ENCODE measurements at places on chromosomes 7 and 10.
A peak's percentile ranks its signal among the peaks of the same experiment; 100 is the strongest.

DNA sequence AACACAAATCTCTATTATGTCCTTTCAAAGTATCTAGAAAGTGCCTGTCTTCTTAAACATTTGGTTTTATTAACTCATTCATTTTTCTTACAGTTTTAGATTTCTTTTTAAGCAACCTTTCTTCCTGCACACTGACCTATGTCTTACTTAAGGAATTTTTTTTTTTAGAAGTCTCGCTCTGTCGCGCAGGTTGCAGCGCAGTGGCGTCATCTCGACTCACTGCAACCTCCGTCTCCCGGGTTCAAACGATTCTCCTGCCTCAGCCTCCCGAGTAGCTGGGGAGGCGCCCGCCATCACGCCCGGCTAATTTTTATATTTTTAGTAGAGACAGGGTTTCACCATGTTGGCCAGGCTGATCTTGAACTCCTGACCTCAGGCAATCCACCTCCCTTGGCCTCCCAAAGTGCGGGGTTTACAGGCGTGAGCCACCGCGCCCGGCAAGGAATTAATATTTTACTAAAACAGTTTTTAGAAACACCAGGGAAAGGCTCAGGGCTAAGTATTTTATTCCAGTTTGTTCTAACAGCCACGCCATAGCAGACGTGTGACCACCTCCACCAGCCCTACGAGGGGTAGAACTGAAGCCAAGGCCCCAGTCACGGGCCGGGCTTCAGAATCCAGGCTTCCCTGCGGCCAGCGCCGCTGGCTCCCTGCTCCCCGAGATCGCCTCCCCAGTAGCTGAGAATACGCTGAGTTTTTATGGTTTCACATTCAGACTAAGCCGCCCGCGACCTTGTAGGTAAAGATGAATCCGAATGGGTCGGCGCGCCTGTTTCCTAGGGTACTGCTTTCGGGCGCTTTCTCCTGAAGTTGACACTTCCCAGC, 941 bp upstream of the LUC7L2 start:
- DNase-seq: peak; percentile 30

DNA sequence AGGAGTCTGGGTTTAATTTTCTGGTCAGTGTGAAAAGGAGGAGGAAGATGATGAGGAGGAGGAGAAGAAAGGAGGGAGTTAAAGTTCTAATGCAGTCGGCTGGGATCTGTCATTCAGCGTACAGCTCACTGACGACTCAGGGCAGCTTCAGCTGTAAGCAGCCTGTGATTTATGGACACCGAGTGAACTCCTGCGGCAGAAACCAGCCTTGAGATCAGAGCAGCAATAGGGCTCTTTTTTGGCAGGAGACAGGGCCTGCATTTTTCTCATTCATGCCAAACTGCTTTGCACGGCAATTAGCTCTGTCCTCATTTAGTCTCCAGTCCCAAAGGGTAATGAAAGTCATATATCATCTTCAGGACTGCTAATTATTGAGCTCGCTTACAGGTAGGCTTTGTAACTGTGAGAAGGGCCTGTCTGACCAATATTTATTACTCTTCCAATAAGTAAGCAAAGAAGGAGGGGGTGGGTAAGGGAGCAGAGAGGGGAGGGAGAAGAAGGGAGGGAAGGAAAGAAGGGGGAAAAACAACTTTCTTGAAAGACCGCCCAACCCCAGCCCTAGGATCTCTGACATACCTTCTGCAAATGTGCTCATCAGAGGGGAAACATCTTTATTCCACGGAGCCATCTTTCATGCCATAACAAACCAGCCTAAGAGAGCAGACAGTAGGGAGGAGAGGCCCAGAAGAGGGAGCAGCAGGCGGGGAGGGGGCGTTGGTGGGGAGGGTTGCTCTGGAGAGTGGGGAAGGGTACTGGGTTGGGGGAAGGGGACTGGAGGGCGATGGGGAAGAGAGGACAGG, 48.1 kb upstream of the COMTD1 start:
- DNase-seq: no peak

DNA sequence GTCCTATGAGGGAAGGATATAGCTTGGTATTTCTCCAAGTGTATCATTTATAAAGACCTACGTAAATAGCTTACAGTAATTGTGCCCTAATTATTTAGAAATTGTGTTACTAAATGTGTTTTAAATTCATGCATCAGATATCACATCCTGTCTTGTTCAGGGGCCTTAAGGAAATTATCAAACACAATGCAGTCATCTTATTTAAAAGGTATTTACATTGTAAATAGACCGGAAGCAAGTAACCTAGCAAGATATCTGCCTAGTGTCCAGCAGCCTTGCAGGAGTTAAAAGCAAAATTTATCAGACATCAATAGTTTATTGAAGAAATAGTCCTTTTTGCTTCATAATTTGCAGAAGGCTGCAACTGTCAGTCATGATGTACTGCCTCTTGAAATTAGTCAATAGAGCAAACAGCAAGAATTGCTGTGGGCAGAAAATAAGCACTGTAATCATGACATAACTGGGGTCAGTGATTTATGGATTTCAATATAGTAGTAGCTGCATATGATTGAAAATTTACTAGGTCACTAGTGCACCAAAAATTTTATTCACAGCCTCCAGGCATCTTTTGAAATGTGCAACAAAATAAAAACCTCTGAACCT, 23.1 kb downstream of the GLRX3 start:
- no peak for DNase-seq

GRCh38 chr7:16007911-16008310, 321.4 kb upstream of the MEOX2 start:
- DNase-seq: no peak

DNA sequence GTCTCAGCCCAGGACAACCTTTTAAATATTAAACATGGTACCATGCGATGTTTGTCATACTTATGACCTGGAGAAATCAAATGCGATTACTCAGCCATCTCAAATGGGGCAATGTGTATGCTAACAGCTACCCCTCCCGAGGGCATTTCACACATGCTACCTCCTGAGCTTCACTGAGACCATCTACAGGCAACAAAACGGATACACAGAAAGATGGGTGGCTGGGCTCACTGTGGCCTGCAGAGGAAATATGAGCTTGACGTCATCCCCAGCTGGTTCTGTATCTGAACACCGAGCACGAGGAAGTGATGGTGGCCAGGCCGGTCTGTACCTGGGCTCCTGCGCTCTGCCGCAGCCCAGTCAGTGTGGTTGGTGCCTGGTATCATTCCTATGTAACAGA, 374.3 kb downstream of the RPS24 start:
- no peak for DNase-seq

GRCh38 chr7:142919656-142920055, 13.9 kb downstream of the TRPV5 start:
- DNase-seq: no peak

GRCh38 chr10:131972474-131973071, 9.2 kb downstream of the BNIP3 start:
- DNase-seq: peak; percentile 14

GRCh38 chr7:107408349-107408748, 61.5 kb upstream of the GPR22 start:
- DNase-seq: no peak

DNA sequence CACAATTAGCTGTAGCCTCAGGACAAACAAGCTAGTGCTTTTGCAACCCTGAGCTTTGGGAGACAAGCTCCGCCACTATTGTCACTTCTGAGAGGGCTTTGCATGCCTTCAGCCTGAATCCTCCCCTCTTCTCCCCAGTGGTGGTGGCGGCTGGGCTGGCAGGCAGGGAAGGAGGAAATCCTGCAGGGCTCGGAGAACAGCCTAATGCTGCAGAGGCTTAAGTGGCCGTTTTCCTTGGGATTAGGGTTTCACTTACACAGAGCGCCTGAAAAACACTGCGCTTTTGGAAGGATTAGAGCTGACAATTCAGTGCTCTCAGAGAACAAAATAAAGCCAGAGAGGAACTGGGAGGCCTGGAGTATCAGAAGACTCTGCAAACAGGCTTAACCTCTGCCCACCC, 71.3 kb downstream of the PAX2 start:
- no peak for DNase-seq

DNA sequence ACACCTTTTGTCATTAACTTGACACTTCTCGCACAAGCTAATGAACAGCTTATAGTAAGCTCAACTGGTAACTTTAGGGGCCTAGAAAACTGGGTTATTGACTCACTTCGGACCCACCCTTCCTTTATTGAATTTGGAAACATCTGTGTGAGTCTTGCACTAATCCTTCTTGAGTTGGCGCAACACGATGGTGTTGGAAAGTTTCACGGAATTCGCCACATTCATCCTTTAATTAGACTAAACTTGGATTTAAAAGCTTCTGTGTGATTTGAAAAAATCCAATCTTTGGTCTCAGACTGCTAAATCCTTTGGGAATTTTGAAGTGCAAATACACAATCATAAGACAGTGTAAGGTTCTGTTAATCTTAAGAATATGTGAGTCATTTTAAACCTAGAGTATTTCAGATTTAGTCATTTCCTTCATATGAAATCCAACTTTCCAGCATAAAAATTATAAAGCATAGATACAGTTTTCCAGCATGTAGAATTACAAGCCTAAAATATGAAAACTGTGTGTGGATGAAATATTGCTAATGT, 15.1 kb downstream of the FZD8 start:
- no peak for DNase-seq

- no peak for DNase-seq
Observed at GRCh38 chr7:75649462-75649861, 89.3 kb downstream of the HIP1 start.

GRCh38 chr7:77745746-77746145, 49.5 kb downstream of the RSBN1L start:
- no peak for DNase-seq

DNA sequence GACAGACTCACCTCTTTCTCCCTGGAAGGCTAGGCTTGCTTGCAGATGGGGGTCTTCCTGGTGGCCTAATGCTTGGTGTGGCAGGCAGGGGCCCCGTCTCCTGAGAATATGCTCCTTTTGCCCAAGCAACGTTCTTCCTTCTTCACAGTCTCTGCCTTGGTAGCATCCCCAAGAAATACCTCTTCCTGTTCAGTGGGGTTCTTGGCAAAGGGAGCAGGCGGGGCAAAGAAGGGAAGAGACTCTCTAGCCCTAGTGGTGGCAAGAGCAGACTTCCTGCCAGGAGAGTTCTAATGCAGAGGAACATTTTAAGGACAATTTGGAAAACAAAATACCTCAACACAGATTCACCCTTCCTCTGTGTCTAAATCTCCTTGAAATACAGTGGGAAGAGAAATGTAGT, at the start of gene CLEC5A:
TSS of gene CLEC5A (minus strand) at position 179 of the 400 bp plus-strand sequence. CDS start 682 bp downstream, outside the sequence.
- peak; percentile 81 for DNase-seq

DNA sequence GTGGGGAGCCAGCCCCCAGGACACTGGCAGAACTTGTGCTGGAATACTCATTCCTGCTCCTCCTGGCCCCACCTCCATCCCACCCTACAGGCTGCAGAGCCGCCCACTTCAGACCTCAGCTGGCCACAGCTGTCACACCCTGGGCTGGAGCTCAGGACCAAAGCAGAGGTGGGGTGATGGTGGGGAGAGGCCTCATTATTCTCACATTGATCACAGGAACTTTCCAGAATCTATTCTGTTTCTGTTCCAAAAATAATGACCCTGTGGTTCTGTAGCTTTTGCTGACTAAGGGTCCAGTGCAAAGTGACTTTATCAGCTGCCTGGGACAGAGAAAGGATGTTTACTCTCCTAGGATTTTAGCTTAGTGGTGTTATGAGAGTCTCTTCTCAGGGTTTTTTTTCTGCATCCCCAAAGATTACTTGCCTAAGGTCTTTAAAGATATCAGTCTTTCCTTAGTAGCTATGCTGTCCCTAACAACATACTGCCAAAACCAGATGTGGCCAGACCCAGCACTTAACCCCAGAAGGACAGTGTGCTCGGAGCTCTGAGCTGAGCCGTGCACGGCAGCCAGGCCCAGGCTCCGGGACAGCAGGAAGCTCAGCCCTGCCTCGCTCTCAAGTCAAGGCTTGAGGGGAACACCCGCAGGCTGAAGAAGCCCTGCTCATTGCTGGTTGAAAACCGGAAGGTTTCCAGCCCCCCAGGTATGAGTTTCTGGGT, 223.3 kb downstream of the MLLT10 start:
- no peak for DNase-seq

DNA sequence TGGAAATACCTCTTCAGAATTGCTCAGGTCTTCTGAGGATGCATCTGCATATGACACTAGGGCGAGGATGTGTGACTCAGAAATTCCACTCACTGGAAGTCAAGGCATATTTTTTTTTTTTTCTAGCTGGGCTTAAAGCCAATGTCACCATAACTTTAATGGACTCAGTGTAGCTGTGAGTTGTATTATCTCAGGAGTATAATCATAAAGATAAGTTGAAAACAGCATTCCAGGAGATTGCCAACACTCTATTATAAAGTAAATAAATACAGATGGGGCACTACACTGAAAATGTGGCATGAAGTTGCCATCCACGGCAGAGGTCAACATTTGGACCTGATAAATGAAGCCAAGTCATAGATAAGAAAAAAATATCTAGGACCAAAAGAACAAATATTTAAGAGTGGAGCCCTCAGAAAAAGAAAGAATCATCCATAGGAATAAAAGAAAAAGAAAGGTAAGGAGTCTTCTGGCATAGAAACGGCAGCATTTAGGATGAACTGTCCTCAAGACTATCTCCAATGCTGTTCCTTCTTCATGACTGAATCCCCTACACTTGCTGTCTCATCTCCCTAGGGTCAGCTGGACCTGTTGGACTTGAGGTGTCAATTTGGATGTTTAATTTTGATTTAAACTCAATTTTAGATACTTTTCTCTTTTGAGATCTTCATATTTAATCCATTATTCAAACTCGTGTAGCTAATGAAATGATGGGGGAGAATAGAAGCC, 72.9 kb upstream of the CAV2 start:
- DNase-seq: no peak

DNA sequence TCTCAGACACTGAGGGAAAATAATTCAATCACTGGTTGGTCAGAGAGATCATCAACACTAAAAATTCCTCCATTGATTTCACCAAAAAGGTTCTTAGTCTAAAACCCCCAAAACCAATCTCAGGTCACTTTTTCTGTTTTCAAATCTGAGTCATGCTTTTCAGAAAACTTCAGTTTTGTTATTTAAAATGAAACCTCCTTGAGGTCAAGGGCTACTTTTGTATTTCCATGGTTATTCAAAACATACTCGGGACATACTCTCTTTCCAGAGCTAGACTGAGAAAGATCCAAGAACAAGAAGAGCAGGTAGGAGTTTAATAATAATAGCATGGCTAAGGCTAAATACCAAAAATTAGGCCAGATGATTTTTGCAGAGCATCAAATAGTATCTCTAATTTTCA, 152.8 kb downstream of the SDHAF3 start:
- no peak for DNase-seq

DNA sequence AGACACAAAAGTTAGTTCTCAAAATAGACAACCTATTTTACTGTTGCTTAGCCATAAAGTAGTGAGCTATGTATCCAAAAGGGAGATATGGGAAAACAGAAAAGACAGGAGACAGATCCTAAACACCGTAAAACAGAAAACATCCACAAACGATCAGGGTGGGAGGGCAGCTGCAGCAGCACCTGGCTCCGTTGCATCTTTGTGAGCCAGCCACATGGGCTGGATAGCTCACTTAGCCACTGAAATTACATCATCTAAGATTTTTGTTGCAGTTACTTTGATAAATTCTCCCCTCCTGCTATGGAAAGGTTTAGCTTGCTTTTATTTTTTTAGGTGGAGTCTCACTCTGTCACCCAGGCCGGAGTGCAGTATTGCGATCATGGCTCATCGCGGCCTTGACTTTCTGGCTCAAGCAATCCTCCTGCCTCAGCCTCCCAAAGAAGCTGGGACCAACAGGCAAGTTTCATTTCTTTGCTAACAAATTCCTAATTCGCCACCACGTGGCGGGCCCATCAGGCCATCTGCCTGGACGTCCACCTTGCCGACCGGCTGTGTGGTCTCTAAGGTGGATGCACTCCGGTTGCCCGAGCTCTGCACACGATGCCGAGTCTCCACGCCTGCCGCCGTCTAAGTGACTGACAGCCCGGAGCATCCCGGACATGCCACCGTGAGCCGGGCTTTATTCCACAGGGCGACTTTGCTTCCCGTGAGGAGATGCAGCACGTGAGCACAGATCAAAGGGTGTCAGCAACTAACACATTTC, 159.8 kb downstream of the DIP2C start:
- DNase-seq: no peak
